Breast epithelium (tissue), 4 donors: ENCODE measurements at places on chromosomes 5 and 9. TPM values are rescaled to one million over a fixed set of nuclear protein-coding genes. Genes with fewer than 3 reads are reported as not detected.

ZNF300 gene
- 4.6 TPM for total RNA-seq

- H3K27ac ChIP-seq = no peak overlapping the region
- no peak for DNase-seq
- no peaks in the 10 kb centered on the region for H3K27me3 ChIP-seq
- peaks cover 9% of the 10 kb centered on the region for H3K36me3 ChIP-seq
Measured at GRCh38 chr9:136824496-136825225, 16.9 kb downstream of the RABL6 start.

- DNase-seq = no peak
- no peak overlapping the region for H3K27ac ChIP-seq
Measured at GRCh38 chr5:8961219-8961618, 584.7 kb downstream of the SEMA5A start.

GRCh38 chr5:41305056-41305455, 91.7 kb upstream of the C6 start:
- no peaks in the 10 kb centered on the region for H3K27me3 ChIP-seq
- H3K4me3 ChIP-seq = no peak overlapping the region
- H3K27ac ChIP-seq = no peak overlapping the region
- no peaks in the 10 kb centered on the region for H3K36me3 ChIP-seq
- no peaks in the 10 kb centered on the region for H3K4me1 ChIP-seq
- DNase-seq = no peak

DNA sequence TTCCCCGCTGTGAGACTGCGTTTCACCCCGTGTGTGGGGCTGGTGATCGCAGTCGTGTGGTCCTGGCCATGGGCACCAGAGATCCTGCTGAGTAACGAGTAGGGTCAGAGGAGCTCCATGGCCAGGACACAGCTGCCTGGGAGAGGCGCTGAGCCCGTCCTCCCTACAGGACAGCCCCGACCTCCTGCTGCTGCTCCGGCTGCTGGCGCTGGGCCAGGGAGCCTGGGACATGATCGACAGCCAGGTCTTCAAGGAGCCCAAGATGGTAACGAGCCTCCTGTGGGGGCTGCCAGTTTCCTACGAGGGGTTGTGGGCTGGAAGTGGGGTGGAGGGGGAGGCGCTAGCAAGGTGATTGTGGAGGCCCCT, 11.0 kb downstream of the NELFB start:
- H3K36me3 ChIP-seq = no peaks in the 10 kb centered on the region
- no peak overlapping the region for H3K27ac ChIP-seq
- H3K4me3 ChIP-seq = no peak overlapping the region
- peaks cover 3% of the 10 kb centered on the region for H3K4me1 ChIP-seq
- H3K27me3 ChIP-seq = no peaks in the 10 kb centered on the region

- no peaks in the 10 kb centered on the region for H3K27me3 ChIP-seq
- peak overlapping the region; percentile 12 for H3K4me3 ChIP-seq
- H3K4me1 ChIP-seq = no peaks in the 10 kb centered on the region
- no peaks in the 10 kb centered on the region for H3K36me3 ChIP-seq
- no peak for DNase-seq
- no peak overlapping the region for H3K27ac ChIP-seq
Measured at GRCh38 chr9:5949103-5949699, 58.5 kb downstream of the MLANA start.

- H3K36me3 ChIP-seq = no peaks in the 10 kb centered on the region
- H3K27ac ChIP-seq = no peak overlapping the region
- H3K27me3 ChIP-seq = no peaks in the 10 kb centered on the region
- no peak for DNase-seq
Measured at GRCh38 chr5:87946271-87946670, 322.4 kb downstream of the TMEM161B start.
